Fibroblast of gingiva (primary cell): ENCODE measurements at places on chromosomes 16 and 17.

DNA sequence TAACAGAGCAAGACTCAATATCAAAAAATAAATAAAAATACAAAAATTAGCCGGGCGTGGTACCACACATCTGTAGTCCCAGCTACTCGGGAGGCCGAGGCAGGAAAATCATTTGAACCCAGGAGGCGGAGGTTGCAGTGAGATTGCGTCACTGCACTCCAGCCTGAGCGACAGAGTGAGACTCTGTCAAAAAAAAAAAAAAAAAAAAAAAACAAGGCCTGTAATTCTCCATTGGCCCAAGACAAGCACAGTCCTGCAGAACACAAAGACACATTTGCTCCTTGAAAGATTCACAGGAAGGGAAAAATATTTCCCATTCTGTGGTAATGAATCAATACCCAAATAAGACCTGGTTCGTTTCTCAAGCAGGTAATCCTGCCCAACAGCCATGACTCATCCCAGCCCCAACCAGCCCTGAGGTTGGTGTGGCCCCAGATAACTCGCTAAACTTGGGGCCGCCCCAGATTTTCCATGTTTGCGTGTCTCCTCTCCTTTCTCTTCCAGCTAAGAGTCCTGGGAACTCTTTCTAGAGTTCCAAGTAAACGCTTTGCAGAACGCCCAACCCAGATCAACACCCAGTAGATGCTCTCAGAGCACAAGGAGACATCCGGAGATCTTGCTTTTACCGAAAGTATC, 40.3 kb upstream of the SNN start:
- DNase-seq: peak; percentile 17

GRCh38 chr16:70359552-70359951, 12.8 kb downstream of the DDX19A start:
- no peak for DNase-seq

GRCh38 chr17:73188011-73188410, 4.8 kb upstream of the COG1 start:
- no peak for DNase-seq

DNA sequence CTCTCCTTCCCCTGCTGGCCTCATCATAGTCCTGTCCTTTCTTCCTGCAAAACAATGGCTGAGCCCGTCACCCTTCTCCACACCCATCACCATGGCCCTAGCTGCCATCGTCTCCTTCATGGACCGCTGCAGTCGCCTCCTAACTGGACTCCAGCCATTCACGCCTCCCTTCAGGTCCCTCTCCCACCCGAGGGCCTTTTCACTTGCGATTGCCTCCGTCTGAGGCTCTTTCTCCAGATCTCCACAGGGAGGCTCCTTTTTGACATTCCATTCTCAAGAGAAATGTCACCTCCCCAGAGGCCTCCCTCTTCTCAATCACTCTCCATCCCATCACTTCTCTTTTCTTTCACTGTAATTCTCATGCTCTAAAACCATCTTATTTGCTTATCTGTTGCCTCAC, 23.5 kb downstream of the GSG1L start:
- no peak for DNase-seq

DNA sequence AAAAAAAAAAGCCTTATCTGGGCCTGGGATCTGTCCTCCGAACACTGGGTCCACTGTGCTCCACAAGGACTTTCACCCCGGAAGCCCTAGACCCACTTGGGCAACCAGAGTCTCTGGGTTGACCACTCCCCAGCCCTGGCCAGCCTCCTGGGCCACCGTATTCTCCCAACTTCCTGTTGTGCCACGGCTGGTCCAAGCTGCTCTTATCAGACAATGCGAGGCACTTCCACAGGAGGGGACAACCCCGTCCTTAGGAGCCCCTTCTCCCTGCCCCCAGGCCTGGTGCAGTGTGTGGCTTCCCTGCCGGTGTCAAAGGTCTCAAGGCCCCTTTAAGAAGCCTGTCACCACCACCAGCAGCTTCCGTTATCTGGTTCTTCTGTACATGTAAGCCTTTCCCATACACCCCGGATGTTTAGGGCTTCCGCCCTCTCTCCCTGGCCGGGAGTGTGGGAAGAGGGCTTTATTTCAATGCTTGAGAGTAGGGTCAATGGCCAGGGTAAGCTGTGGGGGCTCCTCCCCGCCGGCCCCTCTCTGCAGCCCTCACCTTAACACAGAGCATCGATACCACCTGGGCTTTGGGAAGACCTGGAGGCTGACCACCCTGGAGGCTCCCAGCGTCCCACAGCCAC, 313.0 kb downstream of the SEC14L1 start:
- DNase-seq: no peak

- no peak for DNase-seq
These were observed 8.8 kb downstream of the FAM171A2 start for GRCh38 chr17:44354582-44355561.

DNA sequence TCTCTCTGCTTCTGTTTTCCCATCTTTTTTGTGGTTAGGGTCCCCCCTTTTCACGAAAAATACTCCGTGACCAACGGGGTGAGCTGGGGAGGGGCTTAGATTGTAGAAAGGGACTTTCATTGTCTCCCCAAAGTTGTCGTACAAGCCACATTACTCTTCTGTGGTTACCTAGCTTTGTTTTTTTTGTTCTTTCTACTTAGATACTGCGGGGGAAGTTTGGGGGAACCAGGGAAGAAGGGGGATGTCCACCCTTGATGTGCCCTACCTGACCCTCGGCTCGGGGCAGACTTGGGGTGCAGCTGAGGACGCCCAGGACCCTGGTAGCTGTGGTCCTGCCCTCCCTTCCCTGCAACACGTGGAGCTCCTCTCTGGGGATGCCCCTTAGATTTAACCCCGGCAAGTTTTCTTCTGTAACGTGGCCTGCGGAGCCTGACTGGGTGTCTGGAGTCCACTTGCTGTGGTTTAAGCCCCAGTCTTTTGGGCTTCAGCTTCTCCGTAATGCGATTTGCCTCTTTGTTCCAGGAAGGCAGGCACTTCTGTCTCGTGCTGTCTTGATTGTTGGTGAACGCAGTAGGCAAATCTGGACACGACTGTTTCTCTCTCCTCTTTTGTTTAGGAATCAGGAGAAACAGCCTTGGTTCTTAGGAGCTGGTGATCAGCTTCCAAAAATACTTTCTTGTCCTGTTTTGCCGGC, 892 bp downstream of the ABCC1 start:
- peak; percentile 33 for DNase-seq

DNA sequence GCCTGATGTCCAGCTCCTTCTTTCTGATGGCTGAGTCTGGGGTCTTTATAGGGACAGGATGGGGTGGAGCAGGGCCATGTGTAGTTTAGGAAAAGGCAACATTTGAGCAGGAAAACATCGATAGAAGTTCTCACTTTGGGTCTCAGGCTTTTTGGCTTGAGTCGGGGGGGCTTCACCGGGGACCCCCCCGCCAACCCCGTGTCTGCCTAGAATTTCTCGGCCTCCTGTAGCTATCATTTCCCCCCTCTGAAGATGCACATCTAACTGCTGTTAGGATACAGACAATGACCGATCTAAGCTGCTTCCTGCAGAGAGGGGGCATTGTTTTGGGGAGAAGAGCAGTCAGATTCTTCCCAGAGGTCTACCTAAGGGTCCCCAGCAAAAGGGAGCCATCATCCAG, 16.7 kb upstream of the ZNHIT3 start:
- DNase-seq: no peak

DNA sequence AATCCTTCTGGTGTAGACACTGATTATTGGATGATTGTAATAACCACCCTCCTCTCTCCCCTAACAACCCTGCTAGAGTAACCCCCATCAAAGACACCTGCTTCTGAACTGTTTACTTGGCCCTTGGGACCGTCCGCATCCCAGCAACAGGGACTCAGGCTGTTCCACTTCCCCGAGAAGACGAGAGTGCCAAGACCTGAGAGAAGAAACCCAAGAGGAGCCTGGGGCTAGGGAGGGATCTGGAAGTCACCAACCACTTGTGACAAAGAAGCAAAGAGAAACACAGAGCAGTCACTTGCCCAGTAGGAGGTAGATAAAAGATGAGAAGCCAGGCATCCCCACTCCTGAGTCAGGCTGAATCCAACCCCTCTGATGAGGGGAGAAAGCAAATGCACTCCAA, 84.3 kb downstream of the CDH11 start:
- no peak for DNase-seq

DNA sequence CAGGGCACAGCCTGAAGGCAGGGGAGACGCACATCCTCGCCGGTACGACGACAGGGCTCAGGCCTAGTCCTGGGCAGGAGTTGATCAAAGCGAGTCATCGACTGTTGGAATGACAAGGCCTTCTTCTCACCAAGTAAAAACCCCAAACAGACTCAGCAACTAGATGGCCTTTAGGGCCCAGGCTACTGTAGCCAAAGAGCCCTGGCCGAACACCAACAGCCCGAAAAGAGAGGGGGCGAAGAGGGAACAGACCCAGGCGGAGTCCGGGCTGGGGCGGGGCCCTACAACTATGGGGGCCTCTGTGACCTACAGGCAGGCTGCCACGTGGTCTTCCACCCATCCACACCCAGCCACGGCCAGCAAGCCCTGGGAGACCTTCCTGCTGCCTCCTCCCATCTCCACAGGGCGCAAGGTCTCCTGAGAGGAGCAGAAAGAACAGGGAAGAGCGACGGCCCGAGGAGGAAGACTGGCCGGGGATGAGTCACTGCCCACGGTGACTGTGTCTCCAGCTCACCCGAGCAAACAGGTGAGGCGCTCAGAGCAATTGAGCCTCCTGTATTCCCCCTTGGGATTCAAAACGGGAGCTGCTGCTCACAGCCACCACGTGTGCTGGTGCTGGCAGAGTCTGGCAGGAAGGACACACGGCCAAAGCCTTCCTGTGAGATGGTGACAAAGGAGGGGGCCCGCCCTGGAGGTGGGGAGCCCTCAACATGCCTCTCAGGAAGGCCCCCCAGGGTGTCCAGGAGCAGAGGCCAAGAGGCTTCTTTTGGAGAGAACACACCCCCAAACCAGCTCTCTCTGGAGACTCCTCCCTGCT, 17.7 kb downstream of the SLC16A3 start:
- DNase-seq: peak; percentile 54

- DNase-seq: no peak
These were observed 17.4 kb downstream of the CYB5D2 start for GRCh38 chr17:4160294-4160859.

- no peak for DNase-seq
These were observed 29.9 kb downstream of the ACTG1 start for GRCh38 chr17:81482673-81483072.

DNA sequence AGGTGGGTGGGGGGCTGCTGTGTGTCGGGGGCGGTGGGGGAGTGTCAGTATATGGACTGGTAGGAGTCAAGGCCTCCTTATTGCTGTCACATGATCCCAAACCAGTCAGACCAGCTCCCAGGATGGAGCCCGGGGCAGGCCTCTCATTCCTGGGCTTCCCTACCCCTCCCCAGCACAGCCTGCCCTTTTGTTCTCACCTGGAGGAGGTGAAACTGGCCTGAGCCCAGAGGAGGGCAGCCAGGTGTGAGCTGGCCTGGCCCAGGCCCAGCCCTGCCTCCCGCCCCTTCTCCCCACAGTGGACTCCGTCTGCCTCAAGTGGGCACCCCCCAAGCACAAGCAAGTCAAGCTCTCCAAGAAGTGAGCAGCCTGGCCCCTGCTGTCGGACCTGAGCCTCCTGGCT, 4.6 kb downstream of the PRSS8 start:
- no peak for DNase-seq

DNA sequence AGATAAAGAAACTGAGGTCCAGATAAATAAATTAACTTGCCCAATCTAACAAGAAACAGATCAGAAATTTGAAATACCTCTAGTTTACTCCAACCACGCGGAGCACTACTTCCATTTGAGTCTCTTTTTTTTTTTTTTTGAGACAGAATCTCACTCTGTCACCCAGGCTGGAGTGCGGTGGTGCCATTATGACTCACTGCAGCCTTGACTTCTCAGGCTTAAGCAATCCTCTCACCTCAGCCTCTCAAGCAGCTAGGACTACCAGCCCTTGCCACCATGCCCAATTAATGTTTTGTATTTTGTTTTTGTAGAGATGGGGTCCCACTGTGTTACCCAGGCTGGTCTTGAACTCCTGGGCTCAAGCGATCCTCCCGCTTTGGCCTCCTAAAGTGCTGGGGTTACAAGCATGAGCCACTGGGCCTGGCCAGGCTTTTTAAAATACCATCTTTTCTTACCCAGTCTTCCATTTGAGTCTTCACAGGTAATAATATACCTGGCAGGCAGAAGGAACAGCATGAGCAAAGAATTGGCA, 3.3 kb upstream of the NACA2 start:
- DNase-seq: no peak

DNA sequence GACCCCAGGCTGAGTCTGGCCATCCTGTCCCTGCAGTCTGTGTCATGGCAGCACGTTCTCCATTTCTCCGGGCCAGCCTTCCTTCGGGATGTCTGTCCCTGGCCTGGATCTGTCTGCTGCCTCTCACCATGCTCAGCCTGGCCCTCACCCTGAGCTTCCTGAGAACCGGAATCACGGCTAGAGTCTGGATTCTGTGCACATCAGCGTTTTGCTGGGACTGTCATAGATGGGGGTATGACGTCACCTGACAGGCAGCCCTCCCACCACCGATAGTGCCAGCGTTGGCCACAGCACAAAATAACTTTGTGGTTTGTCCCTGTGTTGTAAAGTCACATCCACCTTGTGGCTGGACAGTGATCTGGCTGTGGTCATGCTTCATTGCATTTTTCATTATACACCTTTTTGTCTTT, 59.2 kb downstream of the B9D1 start:
- no peak for DNase-seq

DNA sequence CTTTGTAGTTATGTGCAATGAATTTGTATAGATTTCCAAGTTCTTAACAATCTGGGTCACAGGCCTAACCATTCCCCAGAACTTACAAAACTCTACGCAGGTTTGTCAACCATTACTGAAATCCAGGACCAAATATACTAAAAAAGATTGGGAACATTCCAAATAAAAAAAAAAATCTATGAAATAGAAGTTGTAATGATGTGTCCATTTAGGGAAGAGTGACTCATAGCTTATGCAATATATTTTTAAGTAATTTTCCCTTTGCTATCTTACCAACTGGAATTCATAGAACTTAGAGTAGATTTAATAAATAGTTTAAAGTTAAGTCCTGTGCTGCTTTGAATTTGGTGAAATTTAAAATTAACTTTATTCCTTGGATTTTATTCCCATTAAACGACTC, 393.2 kb downstream of the PMP22 start:
- DNase-seq: peak; percentile 65

- no peak for DNase-seq
These were observed 8.2 kb downstream of the PRKCA start for GRCh38 chr17:66310528-66311148.

GRCh38 chr17:9768381-9768934, 22.9 kb downstream of the DHRS7C start:
- DNase-seq: no peak

DNA sequence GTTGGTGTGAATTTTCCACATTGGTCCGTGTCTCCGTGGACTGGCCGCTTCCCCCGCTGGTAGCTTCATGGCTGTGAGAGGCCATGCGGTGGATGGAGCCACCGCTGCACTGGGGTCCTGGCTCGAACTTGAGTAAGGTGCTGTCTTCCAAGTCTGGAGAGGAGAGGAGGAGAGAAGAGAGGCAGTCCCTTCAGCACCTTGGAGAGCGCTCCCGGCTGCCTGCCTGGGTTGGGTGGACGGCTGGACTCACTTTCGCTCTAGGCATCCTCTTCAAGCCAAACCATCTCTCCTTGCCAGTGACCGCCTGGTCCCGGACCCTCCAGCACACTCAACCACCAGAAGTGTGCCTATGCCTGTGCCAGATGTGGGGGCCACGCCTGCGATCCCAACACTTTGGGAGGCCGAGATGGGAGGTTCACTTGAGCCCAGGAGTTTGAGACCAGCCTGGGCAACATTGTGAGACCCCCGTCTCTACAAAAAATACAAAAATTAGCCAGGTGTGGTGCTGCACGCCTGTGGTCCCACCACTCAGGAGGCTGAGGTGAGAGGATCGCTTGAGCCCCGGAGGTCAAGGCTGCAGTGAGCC, 6.2 kb downstream of the JPH3 start:
- DNase-seq: peak; percentile 29

- DNase-seq: no peak
These were observed 59.6 kb downstream of the TNFRSF13B start for GRCh38 chr17:16912021-16912962.
